Adrenal gland (tissue), 19 donors: ENCODE measurements at places on chromosomes 6 and 20. TPM values are rescaled to one million over a fixed set of nuclear protein-coding genes. Genes with fewer than 3 reads are reported as not detected.

The OTOR gene
- total RNA-seq: not detected

The ADGRF4 gene
- 0.26 TPM for total RNA-seq

The PCIF1 gene
- total RNA-seq: 31.2 TPM

The FOXQ1 gene
- 0.11 TPM for total RNA-seq

The PI3 gene
- total RNA-seq: not detected

The CLPSL2 gene
- not detected for total RNA-seq

The CDKAL1 gene
- total RNA-seq: 10.5 TPM

The IL20RA gene
- total RNA-seq: 18.4 TPM

The LYRM4 gene
- 24.5 TPM for total RNA-seq

The LST1 gene
- total RNA-seq: 28.2 TPM

The OR2J3 gene
- total RNA-seq: not detected

The APCDD1L gene
- total RNA-seq: 0.51 TPM

The LKAAEAR1 gene
- not detected for total RNA-seq

GRCh38 chr6:12958052-12958706 is 241.6 kb downstream of the PHACTR1 start:
- DNase-seq: no peak

GRCh38 chr6:56914798-56915658 is 39.9 kb upstream of the BEND6 start:
- DNase-seq: peak; percentile 7

DNA sequence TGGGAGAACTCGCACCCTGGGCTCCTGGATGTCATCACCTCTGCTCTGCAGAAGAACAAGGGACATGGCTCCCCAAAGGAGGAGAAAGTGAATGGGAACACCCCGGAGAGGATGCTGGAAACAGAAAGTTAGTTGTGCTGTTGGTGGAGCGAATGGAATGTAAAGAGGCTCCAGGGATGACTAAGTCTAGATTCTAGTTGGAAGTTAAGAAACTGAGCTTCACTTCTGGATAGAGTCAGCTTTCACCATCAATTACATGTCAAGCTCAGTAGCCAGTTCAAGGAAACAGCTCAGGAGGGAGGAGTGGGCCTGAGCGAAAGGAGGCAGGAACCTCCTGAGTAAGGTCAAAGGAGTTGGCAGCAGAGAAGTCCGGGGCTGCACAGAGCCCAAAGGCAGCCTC is 132.1 kb upstream of the ARID1B start:
- DNase-seq: no peak

- no peak for DNase-seq
These were observed 5.9 kb upstream of the KIAA1755 start for GRCh38 chr20:38266426-38266825.

DNA sequence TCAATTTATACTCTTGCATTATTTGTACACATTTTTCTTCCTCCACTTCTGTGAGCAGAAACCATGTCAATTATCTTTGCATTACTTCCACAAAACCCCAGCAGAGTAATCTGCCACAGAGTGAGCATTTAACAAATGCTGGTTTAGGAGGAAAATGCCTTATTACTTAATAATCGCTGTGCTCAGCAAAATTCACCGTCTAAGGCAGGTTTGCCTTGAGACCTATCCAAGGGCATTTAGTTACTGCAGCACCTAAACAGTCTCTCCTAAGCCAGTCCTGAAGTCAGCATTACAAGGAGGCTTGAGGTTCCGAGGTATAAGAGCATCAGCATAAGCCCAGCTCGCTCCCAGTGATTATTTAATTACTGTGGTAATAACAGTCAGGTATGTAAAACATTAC is 28.3 kb downstream of the MAP7 start:
- DNase-seq: no peak

DNA sequence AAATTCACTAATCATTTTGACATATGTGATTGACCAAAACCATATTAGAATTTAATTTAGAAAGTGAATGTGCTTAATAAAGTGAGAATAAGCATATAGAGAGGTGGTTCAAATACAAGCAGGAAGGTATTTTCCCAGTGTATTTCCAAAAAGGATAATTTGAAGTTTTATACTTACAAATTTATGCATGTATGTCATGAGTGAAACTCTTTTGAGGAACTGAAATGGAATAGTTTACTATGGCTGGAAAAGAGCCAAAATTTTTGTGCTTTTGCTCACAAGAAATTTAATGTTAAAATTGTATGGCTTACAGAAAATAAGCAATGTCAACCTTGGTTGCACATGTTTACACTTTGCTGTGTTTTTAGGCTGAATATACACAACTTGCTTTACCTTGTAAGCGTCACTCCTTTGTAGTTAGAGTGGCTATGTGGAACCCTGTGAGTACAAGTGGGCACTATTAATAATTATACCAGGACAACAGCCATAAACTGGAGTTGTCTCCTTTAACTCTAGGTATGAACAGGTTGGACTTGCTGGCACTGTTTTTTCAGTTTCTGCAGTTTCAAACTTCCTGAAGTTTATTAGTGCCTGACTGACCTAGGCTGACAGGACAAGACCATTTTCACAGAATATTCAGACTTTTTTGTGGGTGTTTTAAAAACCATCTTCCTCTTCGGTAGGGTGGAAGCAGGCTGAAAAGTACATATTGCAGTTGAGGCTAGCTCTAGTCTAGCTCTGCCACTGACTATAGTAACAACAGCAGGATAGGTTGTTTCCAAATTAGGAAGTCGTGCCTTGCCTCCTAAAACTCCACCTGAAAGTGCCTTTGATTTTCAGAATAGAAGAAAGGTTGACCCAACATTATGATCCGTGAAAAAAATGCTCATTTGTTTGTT is 6.0 kb downstream of the AFDN start:
- DNase-seq: no peak

GRCh38 chr6:27562027-27562410 is 89.1 kb upstream of the ZNF184 start:
- no peak for DNase-seq

GRCh38 chr20:17499041-17499440 is 32.1 kb downstream of the BFSP1 start:
- DNase-seq: no peak

DNA sequence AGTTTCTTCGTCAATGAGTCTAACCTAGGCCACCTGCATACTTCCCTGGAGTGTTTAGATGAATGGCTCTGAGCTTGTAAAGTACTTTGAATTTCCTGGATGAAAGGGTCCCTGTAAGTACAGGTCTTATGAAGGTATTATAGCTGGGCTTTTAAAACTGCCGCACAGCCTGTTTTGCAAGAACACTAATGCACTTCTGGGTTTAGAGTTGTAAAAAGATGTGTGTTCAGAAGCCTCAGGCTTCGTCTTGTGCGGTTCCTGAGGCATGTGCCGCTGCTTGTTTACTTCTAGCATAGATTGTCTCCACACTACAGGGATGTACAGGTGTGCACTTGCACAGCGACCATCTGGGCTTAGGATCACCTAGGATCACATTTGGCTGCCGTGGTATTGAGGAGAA is 324.5 kb downstream of the SOX4 start:
- no peak for DNase-seq

- DNase-seq: no peak
These were observed 57.6 kb upstream of the REV3L start for GRCh38 chr6:111540681-111541025.

- DNase-seq: no peak
These were observed 579.2 kb downstream of the EPM2A start for GRCh38 chr6:145155873-145156782.

DNA sequence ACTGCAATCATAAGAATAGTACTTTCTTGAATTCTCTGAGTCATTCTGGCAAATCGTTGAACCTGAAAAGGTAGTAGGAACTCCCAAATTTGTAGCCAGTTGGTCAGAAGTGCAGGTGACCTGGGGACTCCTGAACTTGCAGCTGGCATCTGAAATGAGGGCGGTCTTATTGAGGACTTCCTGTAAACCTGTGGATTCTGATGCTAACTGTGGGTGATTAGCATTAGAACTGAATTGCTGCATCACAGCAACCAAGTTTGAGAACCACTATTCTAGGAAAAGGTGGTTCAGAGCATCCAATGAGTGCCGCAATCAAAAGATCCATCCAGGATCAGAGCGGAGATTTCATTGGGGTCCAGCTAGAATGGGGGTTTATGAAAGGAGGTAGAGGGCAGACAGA is 50.2 kb upstream of the UTRN start:
- DNase-seq: no peak

DNA sequence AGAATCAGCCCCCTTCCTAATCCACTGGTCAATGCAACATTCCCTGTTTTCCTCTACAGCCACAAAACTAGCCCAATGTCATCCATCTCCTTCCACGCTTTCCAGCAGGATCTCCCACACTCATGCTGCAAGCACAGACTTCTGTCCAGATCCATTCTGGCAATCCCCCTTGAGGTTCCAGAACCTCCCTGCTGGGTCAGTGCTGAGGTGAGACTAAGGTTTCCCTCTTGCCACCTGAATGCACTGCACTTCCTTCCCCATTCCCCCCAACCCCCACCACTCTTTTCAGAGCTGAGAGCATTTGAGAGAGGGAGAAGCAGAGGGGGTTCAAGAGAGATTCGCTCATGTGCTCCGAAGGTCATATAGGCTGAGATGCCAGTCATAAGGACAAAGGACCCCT is 43.9 kb downstream of the EBF4 start:
- no peak for DNase-seq

- DNase-seq: no peak
These were observed 228.1 kb upstream of the CEP162 start for GRCh38 chr6:84455511-84456029.

GRCh38 chr6:114354482-114354881 is 11.7 kb upstream of the HS3ST5 start:
- no peak for DNase-seq

DNA sequence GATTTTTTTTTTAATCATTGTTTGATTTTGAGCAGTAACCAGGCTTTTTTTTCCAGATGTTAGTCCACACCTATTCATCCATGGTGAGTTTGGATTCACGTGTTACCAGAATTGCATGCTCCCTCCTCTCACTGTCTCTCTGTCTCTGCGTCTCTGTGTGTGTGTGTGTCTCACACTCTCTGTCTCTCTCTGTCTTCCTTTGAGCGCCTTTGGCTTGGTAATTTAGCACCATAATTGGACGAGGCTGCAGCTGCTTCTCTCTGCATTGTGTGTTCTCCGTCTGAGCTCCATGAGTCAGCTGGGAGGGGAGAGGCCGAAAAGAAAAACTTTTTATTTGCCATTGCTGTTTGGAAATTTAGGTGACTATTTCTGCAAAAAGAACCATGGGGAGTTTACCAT is 3.4 kb downstream of the TFAP2B start:
- no peak for DNase-seq

DNA sequence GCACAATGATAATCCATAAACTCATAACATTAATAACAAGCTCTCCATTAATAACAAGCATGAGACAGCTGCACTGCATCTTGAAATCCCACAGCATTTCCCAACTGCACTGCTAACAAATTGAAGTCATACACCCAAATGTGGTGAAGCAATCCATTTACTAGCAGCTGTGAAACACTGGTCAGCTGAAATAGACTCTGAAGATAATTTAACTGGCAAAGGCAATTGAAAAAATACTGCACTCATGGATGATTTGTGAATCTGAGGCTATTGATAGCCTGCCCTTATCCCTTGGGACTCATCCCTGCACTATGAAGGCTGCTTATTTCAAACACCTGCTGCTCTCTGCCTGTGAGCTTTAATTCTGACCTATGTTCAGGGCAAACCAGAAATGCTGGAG is 49.1 kb upstream of the PLCB1 start:
- DNase-seq: no peak

DNA sequence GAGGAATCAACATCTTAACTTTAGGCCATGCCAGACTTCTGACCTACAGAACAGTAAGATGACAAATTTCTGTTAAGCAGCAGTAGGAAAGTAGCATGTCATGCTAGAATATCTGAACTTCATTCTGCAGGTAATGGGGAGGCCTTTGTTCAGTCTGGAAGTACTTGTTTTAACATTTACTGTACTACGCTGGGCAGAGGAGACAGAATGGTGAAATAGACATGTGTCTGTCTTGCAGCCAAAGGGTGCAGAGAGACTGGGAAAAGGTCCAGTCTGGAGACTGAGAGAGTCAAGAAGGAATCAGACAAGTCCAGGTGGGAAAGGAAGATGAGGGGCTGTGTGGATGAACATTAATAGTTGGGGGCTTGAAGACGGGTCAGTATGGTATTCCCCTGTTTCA is 17.5 kb upstream of the ZBTB2 start:
- DNase-seq: no peak

- no peak for DNase-seq
These were observed 249.1 kb downstream of the DHX35 start for GRCh38 chr20:39211060-39211748.

DNA sequence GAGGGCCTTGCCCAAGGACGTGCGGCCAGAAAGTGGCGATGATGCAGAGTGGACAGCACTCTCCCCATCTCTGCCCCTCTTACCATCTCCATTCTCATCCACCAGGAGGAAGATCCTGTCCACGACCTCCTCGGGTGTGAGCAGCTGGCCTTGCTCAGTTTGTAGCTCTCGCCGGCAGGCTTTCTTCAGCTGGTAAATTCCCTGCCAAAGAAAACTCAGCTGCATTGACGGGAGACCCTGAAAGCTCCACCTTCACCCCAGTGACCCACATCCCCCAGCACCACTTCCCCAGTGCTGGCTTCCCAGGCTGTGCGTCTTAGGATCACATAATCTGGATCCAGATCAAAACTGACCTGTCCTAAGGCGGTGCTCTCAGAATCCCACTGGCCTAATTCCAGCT is 9.2 kb downstream of the GUCA1B start:
- DNase-seq: no peak

GRCh38 chr6:43144879-43145278 is 26.2 kb upstream of the SRF start:
- DNase-seq: no peak

GRCh38 chr20:62350098-62350628 is 16.9 kb downstream of the LAMA5 start:
- no peak for DNase-seq

GRCh38 chr6:48036316-48036715 is 74.7 kb downstream of the PTCHD4 start:
- DNase-seq: no peak

DNA sequence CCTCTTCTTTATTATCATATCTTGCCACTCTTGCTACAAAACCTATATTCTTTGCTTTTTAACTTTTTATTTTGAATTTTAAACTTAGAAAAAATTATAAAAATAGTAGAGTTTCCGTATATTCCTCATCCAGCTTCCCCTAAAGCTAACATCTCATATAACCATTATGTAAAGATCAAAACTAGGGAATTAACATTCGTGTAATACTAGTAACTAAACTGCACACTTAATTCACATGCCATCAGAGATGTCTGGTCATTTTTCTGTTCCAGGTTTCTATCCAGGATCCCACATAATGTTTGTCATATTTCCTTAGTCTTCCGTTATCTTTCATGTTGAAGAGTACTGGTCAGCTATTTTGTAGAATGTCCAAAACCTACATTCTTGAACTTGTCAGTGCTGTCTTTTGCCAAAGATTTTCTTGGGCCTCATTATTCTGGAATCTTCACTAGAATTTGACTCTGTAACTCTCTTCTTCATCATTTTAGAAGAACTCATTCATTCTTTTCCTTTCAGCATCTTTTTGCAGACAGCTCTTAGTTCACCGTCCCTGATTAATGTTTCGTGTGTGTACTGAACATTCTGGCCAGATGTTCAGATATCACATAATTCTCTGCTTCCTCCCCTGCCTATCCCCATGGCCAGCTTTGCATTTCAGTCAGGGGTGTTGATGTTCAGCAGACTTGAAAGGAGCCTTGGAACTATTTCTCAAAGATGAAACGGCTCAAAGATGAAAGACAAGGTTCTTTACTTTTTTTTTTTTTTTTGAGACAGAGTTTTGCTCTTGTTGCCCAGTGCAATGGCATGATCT is 9.4 kb downstream of the CTNNBL1 start:
- no peak for DNase-seq

GRCh38 chr6:40489798-40490197 is 97.4 kb downstream of the LRFN2 start:
- DNase-seq: no peak
